Stimulated activated CD4-positive, alpha-beta T cell treated with anti-CD3 and anti-CD28 coated beads, Interleukin-4, amount 100 ng/mL, for 4 hours (primary cell): ENCODE measurements at places on chromosomes 13 and 19.

DNA sequence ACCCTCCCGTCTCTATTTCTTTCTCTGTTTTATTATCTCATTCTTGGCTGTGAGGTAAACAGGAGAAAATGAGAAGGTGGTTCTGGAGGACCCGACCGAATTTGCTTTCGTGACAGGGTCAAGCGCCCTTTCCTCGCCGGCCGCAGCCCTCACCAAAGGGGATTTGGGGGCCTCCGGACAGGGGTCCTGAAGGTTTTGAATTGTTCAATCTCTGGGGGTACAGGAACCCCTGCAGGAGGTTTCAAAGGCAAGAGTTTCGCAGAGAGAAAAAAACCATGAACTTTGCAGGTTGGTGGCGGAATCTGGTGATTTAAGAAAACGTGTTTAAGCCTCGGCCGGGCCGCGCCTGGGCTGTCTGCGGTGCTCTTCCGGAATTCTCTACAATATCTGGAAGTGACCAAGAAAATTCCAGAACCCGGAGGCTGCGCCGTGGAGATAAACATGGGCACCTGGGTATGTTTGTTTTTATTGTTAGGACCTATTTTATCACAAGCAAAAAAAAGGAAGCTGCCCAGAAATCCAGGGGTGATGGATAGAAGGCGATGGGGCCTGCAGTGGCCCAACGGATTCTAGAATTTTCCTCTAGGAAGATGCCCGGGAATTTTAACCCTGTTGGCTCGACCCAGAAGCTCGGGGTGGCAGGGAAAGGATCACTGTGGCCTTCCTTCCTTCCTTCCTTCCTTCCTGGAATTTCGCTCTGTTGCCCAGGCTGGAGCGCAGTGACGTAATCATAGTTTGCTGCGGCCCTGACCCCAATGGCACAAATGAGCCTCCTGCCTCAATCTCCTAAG lies 14.2 kb upstream of the PTBP1 start:
- no peak for DNase-seq

GRCh38 chr13:30832845-30833332 lies 73.2 kb upstream of the MEDAG start:
- peak; percentile 38 for DNase-seq

- DNase-seq: no peak
These were observed 62.3 kb upstream of the UQCRFS1 start for GRCh38 chr19:29275266-29275665.

DNA sequence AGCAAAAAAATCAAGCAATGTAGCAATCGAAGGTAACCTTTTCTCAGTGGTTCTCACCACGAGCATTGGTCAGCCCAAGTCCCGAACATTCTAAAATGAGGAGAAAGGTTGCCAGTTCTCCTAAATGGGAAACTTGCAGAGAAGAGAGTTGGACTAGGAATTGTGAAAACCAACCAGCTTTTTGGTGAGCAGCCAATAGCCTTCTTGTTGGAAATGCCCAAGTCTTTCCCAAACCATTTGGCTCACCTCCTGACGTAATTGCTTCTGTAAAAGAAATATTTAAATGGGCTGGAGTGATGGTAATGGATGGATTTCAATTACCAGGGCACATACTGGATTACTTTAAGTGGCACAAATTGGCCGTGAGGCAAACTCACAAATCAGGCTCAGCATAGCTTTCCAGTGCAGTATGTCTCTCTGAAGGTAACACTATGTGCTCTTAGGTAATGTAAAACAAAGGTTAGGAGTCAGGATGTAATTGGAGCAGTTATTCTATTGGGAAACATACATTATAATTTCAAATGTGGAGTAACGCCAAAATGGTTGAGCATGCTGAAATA lies 423.2 kb downstream of the KLF5 start:
- DNase-seq: no peak

GRCh38 chr19:4914736-4915501 lies 5.6 kb downstream of the UHRF1 start:
- peak; percentile 59 for DNase-seq
